Posterior cingulate gyrus (tissue), 11 donors: ENCODE measurements at places on chromosomes 5 and 9.

GRCh38 chr9:124790801-124791505 lies 14.0 kb downstream of the OLFML2A start:
- DNase-seq: no peak

DNA sequence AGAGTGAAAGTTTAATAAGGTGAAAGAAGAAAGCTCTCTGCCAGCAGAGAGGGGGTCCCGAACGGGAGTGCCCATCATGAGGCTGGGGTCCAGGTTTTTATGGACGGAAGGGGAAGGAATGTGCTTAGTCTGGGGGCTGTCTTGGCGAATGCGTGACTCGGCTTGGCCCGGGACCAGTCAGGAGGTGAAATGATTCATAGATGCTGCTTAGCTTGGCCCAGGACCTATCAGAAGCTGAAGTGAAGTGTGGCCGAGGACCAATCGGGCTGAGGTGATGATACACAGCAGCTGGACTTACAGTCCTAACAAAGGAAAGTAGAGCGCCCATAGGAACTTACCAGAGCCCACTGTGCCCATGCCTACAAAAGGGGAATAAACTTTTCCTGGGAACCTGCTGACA lies 3.9 kb upstream of the FKTN start:
- DNase-seq: no peak

- DNase-seq: no peak
These were observed 154.4 kb upstream of the ZNF462 start for GRCh38 chr9:106708475-106709146.

- no peak for DNase-seq
These were observed 33.4 kb upstream of the TTC1 start for GRCh38 chr5:159975462-159976019.

DNA sequence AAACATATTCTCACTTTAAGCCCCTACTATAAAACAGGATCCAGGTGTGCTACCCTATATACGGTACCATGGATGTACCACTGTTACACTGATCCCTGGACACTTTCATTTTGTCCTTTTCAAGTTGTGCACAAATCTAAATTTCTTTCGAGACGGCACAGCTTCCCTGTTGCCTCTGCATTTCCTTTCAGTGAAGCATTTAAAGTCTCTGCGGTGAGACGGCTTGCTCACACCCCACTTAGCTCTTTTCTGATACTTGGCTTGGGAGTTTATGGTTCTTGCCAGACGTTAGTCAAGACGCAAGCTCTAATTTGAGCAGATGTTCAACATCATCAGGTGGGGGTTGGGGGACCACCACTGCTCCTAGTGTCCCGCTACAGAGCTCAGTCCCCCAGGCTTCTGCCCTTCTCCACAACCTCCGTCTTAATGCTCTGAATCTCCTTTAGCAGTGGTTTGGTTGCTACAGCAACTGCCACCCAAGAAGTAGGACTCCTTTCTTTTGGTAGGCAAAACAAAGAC lies 15.8 kb downstream of the F2RL2 start:
- DNase-seq: no peak

DNA sequence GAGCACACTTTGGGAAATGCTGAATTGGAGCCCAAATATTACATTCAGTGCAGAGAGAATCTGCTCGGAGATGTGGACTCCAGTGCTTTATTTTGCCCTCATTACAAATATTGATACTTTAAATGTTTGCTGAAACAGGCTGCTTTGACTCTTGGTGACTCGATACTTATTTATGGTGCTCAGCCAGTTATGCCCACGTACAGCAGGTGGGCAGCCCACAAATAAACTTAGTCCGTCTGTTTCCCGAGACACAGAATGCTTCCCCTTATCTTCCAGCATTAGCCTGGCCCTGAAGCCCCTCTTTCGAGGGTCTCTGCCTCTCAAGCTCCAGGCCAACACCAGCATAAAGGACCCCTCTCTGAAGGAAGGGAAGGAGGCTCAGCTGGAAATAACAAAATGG lies 158.7 kb downstream of the SMARCA2 start:
- DNase-seq: no peak

DNA sequence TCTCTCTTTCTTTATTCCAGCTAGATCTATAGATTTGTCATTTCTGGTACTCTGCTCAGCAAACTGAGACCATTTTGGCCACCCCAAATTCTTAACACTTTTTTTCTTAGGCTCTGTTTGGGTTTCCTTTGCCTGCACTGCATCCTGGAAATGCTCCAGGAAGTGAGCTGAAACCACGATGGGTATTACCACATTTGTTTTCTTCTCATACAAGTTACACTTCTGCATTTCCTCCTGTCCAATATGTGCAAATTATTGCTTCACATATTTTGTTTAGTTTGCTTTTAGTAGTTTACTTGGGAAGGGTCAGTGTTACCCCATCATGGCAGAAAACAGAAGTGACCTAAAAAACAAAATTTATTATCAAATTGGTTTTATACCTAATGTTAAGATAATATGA lies 498.6 kb upstream of the GRIN3A start:
- no peak for DNase-seq

DNA sequence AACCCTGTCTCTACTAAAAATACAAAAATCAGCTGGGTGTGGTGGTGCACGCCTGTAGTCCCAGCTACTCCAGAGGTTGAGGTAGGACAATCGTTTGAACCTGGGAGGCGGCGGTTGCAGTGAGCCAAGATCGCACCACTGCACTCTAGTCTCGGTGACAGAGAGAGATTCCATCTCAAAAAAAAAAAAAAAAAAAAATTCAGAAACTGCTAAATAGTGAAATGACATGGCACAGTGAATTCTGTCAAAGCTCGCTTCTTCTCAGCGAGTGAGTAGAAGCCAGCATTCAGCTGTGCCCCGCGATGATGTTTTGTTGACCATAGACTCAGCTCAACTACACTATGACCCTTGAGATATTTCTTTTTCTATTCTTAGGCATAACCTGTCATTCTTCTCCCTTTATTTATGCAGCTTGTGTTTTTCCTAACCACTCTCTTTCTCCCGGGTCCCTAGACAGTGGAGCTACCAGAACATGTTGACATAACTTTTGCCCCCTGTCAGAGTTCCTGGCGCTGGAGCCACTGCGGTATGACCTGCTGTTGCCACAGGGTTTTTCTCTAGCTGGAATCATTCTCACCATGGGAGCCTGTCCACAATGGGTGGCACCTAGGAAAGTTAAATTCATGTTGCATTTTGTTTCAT lies 13.5 kb upstream of the IQGAP2 start:
- no peak for DNase-seq

GRCh38 chr9:24436761-24437160 lies 108.9 kb downstream of the IZUMO3 start:
- DNase-seq: no peak

- DNase-seq: no peak
These were observed 62.3 kb downstream of the RAPGEF1 start for GRCh38 chr9:131677444-131678180.

DNA sequence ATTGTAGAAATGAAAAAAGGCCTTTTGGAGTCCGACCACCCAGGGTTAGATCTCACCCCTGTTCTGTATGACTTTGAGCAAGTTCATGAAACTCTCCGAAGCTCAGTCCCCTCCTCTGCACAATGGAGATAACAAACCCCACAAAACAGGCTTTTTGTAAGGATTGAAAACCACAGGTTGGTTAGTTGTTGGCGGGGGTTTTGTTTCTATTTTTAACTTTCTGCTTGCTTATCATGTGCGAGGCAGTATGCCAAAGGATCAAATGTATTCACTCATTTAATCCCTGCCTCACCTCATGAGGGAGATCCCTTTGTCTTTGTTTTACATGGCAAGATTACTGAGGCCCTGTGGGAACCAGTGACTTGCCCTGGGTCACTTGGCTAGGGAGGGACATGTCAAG lies 539.1 kb downstream of the CDK5RAP2 start:
- no peak for DNase-seq

DNA sequence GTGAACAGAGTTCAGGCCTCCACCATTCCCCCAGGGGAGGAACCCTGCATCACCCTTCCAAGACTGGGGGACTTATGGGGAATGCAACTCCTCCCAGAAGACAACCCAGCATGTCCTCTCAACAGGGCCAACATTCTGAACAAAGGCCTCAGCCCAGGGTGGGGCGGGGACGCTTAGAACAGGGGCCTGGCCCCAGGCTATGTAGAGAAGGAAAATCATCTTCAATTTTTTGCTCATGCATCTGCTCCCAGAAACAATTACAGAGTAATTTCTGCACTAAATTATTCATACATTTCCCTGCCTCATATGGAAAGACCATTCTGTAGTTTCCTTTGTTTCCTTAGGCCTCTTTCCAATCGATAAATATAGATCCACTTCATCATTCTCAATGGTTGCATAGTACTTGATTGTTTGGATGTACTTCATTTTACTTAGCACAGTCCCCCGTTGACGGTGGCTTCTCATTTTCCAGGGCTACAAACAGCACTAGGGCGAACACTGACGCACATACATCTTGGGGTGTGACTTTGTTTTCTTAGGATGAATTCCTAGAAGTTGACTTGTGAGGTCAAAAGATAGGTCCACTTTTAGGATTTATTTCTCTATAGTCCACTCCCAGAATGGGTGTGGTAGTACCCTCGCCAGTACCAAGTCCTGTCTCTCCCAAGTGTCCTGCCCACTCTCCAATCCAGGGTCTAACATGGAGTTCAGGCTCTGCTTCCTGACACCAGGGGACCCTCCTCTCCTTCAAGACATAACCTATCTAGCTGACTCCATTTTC lies 27.2 kb upstream of the SMU1 start:
- no peak for DNase-seq

DNA sequence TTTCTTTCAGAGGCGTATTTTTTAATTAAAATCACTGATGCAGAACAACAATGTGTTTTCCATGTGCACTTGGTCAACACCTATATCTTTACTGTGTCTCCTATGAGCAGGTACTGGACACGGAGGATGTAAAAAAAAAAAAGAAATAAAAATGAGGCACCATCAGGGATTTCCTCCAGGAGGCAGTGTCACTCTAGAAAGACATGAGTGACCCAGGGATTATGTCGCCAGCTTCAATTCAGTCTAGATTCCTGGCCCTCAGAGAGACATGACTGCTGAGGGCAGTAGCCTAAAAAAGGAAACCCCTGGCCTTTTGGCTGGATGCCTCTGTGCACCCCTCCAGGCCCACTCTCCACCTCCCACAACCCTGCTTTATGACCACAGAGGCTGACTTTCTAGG lies 18.3 kb upstream of the IL33 start:
- no peak for DNase-seq

GRCh38 chr9:131856105-131856504 lies 116.2 kb upstream of the RAPGEF1 start:
- no peak for DNase-seq

- DNase-seq: no peak
These were observed 317.6 kb upstream of the KLF4 start for GRCh38 chr9:107807183-107807582.

GRCh38 chr5:180331647-180331950 lies 21.5 kb downstream of the GFPT2 start:
- DNase-seq: no peak

DNA sequence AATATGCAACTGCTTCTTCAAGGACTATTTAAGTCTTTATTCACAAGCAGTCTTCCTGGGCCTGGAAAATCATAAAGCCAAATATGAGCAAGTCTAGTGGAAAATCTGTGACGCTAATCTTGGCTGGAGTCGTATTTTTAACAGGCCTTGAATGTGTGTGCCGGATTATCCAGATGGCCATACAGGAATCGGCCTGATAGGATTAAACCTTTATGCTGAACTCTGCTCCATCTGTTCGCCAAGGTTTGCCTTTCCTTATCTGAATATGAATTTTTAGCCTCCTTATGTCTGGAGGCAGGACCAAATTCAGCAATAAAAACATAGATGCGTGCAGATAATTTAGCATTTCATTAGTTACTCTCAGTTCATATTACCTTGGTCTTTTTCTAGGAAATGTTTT lies 294.5 kb downstream of the EBF1 start:
- no peak for DNase-seq

- no peak for DNase-seq
These were observed 464.7 kb downstream of the DMRT2 start for GRCh38 chr9:1514776-1515363.

- no peak for DNase-seq
These were observed 57.4 kb downstream of the AOPEP start for GRCh38 chr9:94783928-94784327.

DNA sequence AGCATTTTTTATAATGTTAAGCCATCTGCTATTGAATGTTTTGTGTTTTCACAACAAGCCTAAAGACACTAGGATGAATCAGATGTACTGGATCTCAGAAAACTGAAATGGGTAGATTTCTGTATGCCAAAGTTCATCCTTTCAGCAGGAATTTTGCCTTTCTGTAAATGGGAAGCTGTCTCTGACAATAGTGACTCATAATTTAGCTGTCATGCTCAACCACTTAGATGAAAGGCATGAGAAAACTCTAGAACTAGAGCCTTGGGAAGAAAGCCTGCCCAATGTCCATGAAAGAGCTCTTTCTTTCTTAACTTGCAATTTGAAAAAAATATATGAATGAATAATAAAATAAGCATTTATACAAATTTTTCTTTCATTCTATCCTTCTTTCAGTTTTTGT lies 616.0 kb upstream of the EDIL3 start:
- no peak for DNase-seq

GRCh38 chr5:158847772-158848171 lies 251.9 kb downstream of the EBF1 start:
- no peak for DNase-seq

GRCh38 chr5:33332804-33333203 lies 108.0 kb upstream of the TARS1 start:
- no peak for DNase-seq

- no peak for DNase-seq
These were observed 58.8 kb downstream of the SNX30 start for GRCh38 chr9:112809351-112809848.
